ENCODE measurements at places on chromosomes 1 and 21.

DNA sequence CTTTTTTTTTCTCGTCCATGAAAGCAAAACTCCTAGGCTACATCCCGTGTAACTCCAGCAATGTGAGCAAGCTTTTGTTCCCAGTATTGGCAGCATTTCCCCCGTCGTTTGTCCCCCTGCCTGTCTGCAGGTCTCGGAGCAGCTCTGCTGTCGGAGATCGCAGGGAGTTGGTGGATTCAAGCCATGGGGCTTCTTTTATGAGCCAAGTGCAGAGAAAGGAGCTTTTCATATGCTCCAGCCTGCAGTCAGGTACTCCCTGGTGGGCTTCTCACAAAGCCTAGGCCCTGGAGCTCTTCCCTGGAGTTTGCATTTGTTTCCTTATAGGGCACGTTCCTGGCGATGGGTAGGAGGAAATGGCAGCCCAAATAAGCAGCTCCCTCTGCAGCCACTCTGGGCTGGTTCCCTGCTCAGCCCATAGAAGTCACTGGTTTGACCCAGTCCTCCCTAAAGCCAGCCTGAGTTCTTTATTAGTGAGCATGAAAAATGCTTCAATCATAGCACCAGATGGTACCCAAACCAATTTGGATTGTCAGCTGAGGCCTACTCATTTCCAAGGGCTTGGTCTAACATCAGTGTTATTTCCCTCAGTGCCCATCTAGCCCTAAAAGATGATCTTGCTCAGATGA lies 78.3 kb downstream of the NUF2 start:
- no peak for DNase-seq

GRCh38 chr1:73044241-73045036 lies 762.1 kb upstream of the NEGR1 start:
- DNase-seq = no peak

DNA sequence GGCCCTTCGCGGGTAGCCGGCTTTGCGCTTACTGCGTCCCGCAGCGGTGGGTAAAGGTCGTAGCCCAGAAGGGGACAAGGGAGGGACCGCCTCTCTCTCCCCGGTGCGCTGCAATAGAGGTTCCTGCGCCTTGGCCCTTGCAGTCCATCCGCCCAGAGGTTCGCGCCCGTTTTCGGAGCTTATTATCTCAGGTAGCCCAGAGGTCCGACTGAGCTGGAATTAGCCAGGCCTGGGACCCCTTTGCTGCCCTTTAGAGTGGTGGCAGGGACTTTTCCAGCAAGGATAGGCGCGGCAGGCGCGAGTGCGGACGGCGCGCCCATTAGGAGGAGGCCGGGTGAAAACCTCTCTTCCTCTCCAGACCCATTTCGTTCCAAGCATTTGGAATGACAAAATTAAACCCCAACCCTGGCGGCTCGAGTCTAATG lies 5.0 kb downstream of the LHX4 start:
- DNase-seq = no peak

DNA sequence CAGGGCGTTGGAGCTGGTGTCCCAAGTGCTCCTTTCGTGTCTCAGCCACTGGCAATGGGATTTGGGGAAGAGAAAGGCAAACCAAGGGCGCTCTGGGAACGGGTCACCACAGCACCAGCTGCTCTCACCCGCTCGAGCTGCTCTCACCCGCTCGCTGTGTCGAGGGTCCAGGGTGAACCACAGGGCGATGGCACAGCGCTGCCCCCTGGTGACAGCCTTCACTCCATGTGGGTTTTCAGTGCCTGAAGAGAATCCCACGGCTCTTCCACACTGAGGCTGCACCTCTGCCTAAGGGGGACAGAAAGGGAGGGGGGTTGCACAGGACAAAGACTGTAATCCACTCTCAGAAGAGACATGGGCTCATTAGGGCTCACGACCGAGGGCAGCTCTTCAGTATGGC lies 7.1 kb upstream of the CLDN19 start:
- DNase-seq = no peak

GRCh38 chr1:237045278-237046016 lies 3.5 kb downstream of the RYR2 start:
- peak; percentile 10 for DNase-seq

GRCh38 chr1:77511440-77511840 lies 171.0 kb downstream of the ZZZ3 start:
- DNase-seq = no peak

DNA sequence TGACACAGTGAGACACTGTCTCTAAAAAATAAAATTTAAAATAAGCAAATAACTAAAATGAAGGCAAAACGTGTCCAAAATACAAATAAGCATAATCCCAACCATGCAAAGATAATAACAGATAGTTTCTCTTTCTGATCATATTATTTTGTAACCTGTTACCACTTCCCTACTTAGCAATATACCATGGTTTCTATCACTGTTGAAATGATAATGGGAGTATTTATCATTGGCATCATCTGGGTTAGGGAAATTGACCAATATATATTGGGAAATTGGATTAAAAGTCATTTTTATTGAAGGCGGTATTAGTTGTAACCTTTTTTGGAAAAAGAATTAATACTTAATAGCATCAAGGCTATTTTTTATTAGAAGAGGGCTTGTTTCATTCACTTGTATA lies 47.0 kb downstream of the USP25 start:
- no peak for DNase-seq

DNA sequence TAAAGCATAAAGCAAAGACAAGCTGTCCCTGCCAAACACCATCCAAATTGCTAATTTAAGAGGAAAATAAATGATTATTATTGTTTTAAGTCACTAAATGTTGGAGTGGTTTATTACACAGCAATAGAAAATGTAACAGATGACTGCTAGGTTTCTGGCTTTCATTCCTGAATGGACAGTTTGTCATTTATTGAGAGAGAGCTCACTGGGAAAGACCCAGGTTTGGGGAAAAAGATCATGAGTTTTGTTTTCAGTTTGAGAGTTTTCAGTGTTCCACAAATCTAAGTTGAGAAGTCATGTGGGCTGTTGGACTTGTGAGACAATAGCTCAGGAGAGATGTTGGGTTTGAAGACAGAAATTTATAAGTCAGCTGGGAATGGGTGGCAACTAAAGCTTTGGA lies 5.4 kb downstream of the GPA33 start:
- DNase-seq = no peak

GRCh38 chr1:51172811-51173210 lies 63.3 kb upstream of the RNF11 start:
- DNase-seq = no peak

DNA sequence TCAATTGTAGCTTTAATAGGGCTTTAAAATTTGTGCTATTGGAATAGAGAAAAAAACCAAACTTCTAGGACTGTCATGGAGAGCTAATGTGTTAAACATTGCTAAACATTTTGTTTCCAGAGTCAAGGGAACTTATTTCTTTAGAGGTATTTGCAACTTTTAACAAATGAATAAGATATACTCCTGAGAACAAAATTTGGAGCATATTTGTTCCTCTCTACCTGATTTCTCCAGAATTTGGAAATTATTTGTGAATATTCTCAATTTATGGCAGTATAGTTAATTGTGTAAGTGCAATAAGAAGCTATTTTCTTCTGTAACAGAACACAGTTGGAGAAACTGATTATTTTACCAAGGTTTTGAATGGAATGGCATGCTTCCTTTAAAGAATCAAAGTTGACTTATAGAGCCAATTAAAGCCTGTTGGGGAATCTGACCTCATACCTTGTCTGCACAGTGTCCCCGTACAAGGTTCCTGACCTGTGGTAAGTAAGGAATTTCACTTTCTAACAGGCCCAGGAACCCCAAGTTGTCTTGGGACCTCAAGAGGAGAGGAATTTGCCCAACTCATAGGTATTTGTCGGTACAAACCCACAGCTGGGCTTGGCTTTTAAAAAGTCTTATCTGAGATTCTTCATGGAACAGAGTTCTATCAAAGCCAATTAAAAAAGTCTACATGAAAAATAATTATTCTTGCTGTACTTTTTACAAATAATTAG lies 72.6 kb upstream of the CSF1 start:
- DNase-seq = no peak

DNA sequence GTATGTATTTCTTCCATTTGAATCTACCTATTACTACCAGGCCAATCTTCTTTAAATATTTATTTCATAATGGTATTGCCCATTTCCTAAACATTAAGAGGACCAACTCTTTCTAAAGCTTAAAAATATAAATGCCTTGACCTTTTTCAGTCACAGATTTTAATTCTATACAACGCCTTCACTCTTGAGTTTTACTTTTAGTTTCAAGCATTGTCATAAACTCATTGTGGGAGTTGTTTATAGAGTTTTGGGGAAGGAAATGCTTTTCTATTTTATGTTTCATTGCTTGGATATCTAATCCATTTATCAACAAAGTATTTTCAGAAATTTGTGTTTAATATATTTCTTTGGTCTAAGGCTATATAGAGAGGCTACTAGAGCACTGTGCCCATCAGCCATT lies 155.8 kb downstream of the DPYD start:
- no peak for DNase-seq

DNA sequence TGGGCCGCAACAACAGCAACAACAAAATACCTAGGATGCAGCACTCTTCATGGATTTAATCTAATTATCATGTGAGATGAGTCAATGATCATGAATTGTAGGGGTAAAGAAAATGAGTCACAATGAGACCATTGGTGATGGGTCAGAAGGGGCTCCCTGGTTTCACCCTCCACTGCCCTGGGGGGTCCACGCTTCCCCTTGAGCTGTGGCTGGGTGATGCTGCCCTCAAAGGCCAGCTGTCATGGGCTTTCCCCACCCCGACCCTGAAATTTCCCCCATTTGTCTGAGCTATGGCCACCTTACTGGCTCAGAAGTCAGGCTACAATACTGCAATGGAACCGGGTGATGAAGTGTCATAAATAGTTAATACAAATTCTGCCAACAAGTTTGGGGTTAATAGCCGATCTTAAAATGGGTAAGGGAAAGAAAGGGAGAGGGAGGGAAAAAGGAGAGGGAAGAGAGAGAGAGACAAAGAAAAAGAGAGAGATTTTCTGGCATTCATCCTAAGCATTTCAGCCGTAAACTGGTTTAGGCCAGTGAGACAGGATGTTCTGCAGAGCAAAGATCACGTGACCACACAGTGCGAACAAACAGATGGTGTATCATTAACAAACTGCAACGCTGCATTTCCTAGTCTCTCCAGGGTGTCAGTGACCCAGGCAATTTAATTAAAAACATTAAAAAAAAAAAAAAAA lies 143.4 kb upstream of the ERRFI1 start:
- DNase-seq = peak; percentile 92

DNA sequence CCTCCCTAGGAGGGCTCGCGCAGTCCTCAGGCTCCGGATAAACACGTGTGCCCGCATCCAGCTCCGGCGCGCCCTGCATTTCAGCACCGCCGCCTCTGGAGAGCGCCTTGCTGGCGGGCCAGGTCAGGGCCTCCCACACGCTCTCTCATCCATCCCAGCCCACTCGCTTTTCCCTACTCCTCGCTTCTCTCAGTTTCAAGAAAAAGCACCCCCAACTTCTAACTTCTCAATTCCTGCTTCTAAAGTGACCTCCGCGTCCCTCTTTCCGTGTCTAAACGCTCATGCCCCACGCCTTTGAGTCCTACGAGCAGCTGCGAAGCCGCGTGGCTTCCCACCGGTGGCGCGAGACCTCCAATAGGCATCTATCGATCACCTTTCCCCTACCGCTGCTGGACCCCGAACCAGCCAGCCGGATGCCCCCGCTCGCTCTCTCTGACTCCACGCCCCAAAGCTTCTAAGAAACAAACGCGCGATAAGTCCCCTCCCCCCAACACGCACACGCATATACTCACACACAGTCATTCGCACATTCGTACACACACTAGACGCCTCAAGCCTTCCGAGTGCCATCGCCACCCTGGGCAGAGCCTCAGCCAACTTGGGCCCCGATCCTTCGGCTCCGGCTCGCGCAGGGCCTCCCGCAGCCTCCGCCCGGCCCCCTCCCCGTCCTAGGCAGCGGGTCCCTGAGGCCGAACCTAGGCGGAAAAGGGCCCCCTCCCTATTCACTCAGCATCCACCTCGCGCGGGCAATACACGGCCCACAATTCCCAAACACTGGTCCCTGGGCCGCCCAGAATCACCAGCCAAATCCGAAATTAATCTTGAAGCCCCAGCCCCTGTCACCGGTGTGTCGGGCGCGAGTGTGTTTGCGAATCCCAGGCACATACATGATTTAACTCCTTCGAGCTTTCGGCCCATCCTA lies 1.1 kb downstream of the NMNAT2 start:
- peak; percentile 65 for DNase-seq

DNA sequence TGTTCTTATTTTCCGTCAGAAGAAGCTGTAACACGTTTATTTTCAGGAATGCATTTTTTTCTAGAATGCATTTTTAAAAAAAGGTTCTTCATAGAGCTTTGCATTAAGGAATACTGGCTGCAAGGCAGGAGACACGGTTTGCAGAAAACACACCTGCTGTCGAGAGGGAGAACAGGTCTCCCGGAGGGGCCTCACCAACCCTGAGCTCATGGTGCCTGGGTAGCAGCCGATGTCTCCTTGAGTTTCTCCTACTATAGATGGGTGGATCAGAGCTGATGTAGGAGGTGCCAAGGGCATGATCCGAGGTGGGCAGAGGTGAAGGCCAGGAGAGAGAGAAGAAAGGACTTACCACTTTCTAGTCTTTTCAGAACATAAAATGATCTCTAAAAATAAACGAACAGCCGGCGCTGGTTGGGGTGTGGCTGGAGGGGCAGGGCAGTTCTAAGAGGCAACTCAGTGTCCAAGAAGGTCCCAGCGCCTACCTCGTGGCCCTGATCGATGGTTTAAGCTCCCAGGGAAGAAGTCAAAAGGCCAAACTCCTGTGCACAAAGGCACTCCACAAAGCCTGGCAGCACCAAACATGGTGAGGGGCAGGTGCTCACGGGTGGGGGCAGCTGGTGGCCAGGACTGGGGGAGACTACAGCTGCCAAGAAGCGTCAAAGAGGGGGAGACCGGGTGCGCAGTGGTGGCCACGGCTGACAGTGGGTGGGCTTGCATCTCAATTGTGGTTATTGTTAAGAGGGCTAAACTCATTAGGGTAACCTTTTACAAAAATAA lies 12.2 kb downstream of the MORN1 start:
- no peak for DNase-seq

GRCh38 chr1:113434874-113435175 lies 44.5 kb downstream of the MAGI3 start:
- no peak for DNase-seq

DNA sequence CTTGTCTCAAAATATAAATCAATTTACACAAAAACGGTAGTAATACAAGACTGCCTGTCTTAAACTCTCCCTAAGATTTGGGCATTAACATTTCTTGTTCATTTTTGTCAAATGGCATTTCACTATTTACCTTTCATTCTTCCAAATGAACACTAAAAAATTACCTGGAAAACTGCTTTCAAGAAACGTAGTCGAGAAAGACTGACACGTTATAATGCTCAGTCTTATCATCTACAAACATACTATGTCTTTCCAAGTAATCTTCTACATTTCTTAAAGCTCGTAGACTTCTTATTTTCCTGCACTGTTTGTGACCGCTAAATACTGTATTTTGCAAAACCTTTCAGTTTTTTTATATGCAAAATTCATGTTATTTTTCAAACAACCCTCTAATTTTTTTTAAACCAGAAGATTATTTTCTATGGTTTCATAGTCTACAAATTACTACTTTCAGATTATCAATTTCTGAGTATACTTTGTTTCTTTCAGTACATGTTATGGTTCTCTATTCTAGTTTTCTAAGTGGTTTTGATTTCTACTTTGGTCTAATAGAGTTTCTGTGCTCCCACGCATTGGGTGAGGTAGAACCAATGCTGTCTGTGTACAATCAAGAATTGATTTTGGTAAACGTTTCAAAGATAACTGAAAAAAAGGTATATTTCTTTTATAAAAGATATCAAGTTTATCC lies 336.4 kb downstream of the SMYD3 start:
- DNase-seq = no peak

GRCh38 chr1:79815115-79815514 lies 808.6 kb upstream of the ADGRL4 start:
- no peak for DNase-seq

All from NCI-H2171 (cell line).